ENCODE measurements at places on chromosomes 12 and 14.

GRCh38 chr14:60275932-60276331 lies 26.9 kb downstream of the PPM1A start:
- DNase-seq: peak; percentile 67

DNA sequence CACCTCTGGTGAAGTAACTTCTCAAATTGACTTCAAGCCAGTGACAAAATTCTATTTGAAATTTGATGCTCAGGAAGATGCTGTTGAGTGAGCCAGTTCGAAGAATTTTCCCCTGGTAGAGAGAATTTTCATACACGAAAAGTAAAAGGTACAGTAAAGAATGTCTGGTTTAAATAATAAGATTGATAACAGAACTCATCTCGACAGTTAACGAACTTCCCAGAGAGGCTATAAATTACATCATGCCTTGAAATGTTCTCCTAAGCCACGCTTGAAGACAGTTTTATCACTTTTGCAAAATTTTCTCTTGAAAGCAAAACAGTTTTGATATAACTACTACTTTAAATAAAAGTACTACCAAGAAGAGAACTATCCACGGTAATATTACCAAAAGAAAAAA lies 14.4 kb upstream of the OR11G2 start:
- no peak for DNase-seq

- no peak for DNase-seq
Observed at GRCh38 chr12:105820429-105821125, 318.2 kb downstream of the NUAK1 start.

DNA sequence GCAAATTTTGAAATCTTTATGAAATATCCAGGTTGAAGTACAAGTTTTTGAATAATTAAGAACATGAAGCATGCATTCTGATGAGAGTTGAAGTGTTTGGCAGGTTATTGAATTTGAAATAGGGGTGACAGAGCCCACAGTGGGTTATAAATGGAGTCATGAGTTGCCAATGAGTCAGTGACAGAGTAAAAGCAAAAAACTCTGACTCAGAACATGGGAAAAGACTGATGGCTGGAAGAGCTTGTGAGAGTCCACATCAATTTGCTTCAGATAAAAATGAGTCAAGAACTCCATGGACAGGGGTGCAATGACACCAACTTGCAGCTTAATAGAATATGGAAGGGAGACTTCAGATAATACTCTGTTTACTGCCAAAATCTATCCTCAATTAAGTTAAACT lies 105.3 kb downstream of the SLC6A15 start:
- no peak for DNase-seq

DNA sequence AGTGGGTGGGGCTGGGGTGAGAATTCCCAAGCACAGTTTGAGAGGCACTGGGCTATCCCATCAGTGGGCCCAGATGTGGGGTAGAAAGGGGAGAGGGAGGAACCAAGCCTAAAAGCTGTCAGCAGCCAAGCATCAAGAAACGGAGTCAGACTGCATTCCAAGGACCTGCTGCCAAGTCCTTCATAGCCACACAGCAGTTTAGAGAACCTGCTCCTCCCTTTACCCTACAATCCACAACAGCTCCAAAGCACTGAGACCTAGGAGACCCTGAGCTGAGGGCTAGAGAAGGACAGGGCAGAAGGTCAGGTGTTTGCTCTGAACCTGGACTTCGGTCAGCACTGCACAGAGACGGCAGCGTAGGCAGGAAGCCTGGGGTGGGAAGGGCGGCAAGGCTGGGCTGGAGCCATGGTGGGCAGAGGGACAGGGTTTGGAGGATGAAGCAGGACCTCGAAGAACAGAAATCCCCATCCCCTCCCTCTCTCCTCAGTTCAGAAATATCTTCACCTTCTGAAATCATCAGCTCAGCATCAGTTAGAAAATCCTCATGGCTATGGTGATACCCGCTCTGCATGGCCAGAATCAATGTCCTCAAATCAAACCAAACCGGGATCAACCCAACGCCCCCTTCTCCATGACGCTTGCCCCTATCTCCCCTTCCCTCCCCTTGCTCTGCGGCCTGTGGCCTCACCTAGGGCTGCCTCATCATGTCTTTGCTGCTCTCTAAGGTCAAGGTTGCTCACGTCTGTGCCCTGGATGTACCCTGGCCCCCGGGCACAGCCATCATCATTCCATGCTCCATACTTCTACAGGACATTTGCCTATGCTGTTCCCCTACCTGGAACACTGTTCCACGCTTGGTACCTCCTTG lies 12.9 kb upstream of the SERPINA4 start:
- no peak for DNase-seq

DNA sequence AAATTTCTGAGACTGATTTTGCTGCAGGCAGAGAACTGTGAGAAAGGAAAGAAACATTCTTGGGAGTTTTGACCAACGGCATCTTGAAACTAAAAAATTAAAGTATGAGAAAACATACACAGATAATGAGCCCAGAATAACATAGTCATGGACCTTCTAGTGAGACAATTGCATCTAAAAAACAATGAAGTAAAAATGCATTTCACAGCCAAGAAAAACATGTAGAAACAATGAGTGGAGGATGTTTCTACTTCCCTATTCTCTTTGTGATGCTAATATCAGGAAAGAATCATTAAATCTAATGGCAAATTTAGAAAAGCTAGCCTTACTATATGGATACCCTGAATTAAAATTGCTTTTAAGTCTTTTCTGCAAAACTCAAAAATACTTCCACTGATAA lies 12.2 kb upstream of the PLEKHG7 start:
- DNase-seq: no peak

DNA sequence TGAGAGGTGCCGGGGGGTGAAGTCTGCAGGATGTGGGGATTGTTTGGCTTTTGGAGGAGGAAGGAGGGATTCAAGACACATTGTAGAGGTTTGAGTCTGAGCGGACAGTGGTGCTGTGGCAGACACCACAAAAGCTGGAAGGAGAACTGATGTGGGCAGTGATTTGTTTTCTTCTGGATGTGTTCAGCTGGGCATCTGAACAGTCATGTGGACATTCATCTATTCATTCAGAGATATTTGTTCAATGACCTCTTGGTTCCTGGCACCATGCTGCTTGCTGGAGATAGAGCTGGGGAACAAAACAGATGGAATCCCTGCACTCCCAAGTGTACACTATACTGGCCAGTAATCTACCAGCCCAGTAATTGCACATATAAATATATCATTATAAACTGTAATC lies 64.0 kb downstream of the PTPN11 start:
- DNase-seq: no peak
